ENCODE measurements at places on chromosomes 5 and 9.

DNA sequence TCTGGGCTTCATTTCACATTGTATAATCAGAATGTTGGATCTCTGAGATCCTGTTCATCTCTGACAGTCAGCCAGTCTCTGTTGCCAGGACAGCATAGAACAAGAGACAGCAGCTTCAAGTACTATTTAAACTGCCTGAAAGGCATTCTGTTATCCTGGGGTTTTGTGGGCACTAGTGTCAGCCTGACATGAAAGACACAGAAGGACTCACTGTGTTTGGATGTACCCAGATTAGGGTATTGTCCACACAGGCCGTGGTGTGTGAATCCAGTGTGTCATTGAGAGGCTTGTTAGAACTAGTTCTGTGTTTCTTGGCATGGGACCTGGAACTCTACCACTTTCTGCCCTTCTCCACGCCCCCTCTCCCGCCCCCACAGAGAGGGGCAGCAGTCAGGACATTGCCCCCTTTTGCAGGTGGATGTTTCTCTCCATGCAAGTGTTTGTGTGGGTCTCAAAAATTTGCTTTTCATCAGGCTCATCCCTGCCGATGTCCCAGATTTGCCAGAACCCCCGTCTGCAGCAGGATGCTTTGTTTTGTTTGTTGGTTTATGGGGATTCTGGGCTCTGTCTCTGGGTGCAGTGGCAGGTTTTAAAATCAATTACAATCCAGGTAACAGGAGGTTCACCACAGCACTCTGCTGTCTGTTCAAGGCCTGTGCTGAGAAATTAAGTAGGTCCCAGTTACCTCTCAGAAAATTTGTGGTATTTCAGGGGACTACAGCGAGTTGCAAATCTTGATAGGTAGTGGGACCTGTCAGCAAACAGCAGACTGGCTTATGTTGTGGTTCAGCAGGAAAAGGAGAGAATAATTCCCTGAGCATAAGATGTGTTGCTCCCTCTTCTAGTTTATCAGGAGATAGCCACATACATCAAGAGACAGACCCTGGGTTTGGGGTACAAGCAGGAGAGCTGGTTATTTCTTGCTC, 144.6 kb downstream of the DOCK2 start:
- no peak for DNase-seq

- no peak for DNase-seq
These were observed 419.8 kb upstream of the CHD1 start for GRCh38 chr5:99348597-99348996.

- no peak for DNase-seq
These were observed 404.4 kb downstream of the ZNF608 start for GRCh38 chr5:124342027-124342471.

GRCh38 chr5:66113160-66113559, 30.9 kb upstream of the SREK1 start:
- no peak for DNase-seq

- no peak for DNase-seq
These were observed 1700.9 kb upstream of the NUDT12 start for GRCh38 chr5:105263515-105263914.

GRCh38 chr9:137956688-137957385, 79.3 kb downstream of the CACNA1B start:
- no peak for DNase-seq
